ENCODE measurements at places on chromosomes 2 and 18. TPM values are rescaled to one million over a fixed set of nuclear protein-coding genes. Genes with fewer than 3 reads are reported as not detected.

COL6A3 gene
- 1.4 TPM for total RNA-seq

SCN9A gene
- 3.5 TPM for total RNA-seq

CD226 gene
- total RNA-seq: 125 TPM

SAP130 gene
- 32.1 TPM for total RNA-seq

CDCA7 gene
- 81.4 TPM for total RNA-seq

All from T-helper 1 cell treated with Interleukin-12 subunit alpha and Interleukin-12 subunit beta and Interleukin-4 antibody, amounts not matched to agents 30 ng/mL and 1 ng/mL, for 36 hours (primary cell).